Kidney tubule cell (primary cell): ENCODE measurements at places on chromosomes 1 and 21.

DNA sequence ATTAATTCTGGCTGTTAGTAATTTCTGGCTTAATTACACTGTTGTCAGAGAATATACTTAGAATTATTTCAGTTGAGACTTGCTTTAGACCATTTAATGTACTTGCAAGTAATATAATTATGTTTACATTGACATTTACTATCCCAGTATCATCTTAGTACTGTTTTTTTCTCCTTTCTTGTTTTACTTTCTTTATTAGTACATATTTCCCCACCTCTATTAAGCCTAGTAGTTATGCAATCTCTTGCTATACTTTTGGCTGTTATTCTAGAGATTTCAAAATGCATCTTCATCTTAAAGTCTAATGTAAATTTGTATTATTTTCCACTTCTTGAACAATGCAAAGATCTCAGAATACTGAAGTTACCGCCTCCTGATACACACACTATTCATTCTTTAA, 24.4 kb downstream of the BRWD1 start:
- no peak for DNase-seq

DNA sequence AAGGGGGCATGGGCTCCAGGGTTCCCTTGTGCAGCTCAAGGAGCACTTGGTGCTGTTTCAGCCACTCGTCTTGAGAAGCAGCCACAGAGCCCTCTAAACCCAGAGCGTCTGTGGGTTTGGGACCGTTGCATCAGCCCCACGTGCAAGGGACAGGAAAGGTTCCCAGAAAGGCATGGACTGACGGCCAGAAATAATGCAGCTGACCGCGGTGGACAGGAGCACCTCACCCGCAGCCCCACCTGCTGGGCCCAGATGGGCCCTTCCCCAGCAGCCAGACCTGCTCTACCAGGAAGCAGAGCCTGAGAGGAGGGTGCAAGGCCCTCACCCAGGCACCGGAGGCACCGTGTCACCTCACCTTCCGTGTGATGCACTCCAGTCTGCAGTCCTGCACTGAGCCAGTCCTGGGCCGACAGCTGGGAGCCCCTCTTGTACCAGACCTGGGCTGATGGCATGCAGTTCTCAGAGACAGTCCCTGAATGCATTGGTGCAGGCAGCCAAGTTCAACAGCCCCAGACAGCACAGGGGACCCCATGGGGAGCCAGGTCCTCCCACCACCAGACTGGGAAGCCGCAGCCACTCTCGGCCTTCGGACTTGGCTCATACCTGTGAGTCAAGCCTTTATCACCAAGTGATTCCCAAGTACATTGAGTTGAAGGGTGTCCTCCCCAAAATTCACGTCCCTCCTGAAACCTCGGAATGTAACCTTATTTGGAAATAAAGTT, 4.8 kb upstream of the TFF3 start:
- no peak for DNase-seq

- peak; percentile 44 for DNase-seq
Observed at GRCh38 chr1:179807691-179808485, 64.8 kb downstream of the FAM163A start.

- peak; percentile 18 for DNase-seq
Observed at GRCh38 chr1:162147760-162148159, 78.3 kb downstream of the NOS1AP start.

DNA sequence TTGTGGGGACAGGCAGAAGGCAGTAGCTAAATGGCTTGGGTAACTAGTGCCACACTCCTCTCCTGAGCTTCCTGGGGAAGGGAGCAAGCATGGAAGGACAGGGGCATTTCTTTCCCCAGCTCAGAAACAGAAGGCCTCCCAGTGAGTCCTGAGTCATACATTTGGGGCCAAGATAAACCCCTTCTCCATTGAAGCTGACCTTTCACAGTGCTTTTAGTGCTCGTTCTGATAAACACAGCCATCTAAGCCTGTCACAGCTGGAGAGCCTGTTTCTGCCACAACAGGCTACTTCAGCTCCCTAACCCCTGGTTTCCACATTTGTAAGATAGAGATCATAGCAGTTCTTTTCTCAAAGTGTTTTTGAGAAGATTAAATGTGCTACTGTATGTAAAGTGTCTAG, 374.0 kb downstream of the LMX1A start:
- no peak for DNase-seq
